Esophagus squamous epithelium (tissue), 5 donors: ENCODE measurements at places on chromosomes 11 and 22. TPM values are rescaled to one million over a fixed set of nuclear protein-coding genes. Genes with fewer than 3 reads are reported as not detected.

GPHA2 gene
- not detected for total RNA-seq

SCUBE2 gene
- 3.7 TPM for total RNA-seq

DNA sequence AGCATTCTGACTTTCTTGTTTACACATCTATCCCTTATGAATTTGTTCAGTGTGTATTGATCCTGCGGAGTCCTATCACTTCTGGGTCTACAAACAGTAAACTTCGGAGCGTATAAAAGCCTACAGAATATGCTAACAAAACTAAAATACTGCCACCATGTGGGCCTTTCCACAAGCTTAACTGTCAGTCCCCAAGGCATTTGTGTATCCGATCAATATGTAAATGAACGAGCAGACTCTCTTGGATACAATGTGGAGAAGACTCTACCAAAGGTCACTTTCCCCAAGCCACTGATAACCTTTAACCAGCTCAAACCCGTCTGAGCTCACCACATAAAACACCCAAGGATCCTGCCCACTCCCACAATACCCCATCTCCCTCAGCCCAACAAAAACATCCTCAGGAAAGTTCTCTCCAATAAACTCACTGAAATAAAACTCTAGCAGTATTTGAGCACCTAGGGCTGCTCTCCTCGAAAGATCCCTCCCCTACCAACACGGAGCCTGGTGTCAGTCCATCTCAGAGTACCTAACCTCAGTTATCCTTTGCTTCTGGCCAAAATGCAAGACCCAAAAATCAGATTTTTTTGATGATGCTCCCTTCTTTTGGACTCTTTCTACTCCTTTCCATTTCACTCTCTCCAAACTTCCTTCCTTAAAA, 17.8 kb downstream of the ADA2 start:
- H3K27ac ChIP-seq, result no peak overlapping the region
- no peaks in the 10 kb centered on the region for H3K4me1 ChIP-seq
- H3K4me3 ChIP-seq, result no peak overlapping the region
- no peaks in the 10 kb centered on the region for H3K36me3 ChIP-seq

DNA sequence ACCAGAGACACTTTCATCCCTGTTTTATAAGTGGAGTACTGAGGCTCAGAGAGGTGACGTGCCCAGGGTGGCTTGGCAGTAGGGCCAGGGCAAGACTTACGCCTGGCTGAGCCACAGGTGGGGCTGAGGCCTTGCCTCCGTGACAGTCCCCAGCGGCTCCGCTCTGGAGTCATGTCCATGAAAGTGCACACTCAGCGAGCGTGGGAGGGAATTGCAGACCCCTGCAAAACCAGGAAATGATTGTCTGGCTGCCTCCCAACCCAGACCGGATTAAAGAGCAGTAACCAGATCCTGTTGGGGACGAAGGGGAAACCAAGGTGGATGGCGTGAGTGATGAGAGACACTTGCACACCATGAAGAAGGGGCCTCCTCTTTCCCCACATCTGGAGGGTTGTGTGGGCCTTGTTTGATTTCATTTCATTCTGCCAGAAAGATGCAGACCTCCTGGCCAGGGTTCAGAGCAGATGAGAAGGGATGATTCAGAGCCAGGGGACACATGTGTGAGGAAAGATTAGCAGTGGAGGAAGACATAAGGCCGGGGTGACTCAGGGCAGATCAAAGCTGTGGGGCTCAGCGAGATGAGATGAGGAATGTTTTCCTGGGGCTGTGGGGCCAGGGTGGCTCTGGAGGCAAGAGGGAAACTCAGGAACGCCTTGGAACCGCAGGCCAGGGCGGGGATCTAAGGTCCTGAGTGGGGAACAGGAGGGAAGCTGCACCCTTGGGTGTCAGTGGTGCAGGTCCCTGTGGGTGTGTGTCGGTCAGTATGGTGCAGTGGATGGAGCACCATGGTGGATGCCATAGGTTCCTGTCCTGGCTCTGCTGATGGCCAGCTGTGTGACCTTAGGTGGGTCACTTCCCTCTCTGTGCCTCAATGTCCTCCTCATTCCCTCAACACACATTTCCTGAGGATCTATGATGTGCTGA, 29.9 kb upstream of the LRRC32 start:
- no peak for DNase-seq
- no peaks in the 10 kb centered on the region for H3K36me3 ChIP-seq
- no peaks in the 10 kb centered on the region for H3K27me3 ChIP-seq
- H3K27ac ChIP-seq, result no peak overlapping the region
- H3K4me3 ChIP-seq, result no peak overlapping the region

- H3K4me1 ChIP-seq, result peaks cover 8% of the 10 kb centered on the region
- no peak for DNase-seq
- peak overlapping the region; percentile 85 for H3K4me3 ChIP-seq
- H3K27me3 ChIP-seq, result no peaks in the 10 kb centered on the region
These were observed 638 bp upstream of the PISD start for GRCh38 chr22:31662668-31663037.

- no peaks in the 10 kb centered on the region for H3K27me3 ChIP-seq
- H3K27ac ChIP-seq, result peak within 1 kb of the TSS; percentile 92
- no peaks in the 10 kb centered on the region for H3K36me3 ChIP-seq
- DNase-seq, result peak; percentile 94
These were observed at the start of gene EEF1G for GRCh38 chr11:62573592-62574362. TSS of gene EEF1G (minus strand) at chr11:62573891. CDS start at chr11:62573842, 49 bp downstream.

- H3K36me3 ChIP-seq, result peaks cover 54% of the 10 kb centered on the region
- peaks cover 16% of the 10 kb centered on the region for H3K4me1 ChIP-seq
- no peak for DNase-seq
- no peaks in the 10 kb centered on the region for H3K27me3 ChIP-seq
- H3K4me3 ChIP-seq, result peak overlapping the region; percentile 92
These were observed 1.4 kb downstream of the TAF10 start for GRCh38 chr11:6610591-6610990.
